Left ventricle myocardium inferior (tissue), 1 donor: ENCODE measurements at places on chromosomes 2 and 18.

DNA sequence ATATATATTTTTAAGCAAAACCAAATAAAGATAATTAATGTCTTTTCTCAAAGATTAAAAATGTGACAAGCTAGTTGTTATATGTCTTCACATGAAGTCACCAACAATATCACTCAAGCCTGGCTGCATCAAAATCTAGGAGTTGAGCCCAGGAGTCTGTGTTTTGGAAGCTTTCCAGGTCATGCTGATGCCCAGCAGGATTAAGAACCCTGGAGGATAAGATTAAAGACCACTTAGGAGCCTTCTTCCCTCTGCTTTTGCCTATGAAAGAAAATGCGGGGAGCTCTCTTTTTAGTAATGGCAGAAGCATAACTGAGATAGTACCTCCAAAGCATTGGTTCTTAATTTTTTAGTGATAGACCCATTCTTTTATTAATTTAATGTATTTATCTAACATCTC lies 157.4 kb downstream of the ASXL3 start:
- no peak for DNase-seq

DNA sequence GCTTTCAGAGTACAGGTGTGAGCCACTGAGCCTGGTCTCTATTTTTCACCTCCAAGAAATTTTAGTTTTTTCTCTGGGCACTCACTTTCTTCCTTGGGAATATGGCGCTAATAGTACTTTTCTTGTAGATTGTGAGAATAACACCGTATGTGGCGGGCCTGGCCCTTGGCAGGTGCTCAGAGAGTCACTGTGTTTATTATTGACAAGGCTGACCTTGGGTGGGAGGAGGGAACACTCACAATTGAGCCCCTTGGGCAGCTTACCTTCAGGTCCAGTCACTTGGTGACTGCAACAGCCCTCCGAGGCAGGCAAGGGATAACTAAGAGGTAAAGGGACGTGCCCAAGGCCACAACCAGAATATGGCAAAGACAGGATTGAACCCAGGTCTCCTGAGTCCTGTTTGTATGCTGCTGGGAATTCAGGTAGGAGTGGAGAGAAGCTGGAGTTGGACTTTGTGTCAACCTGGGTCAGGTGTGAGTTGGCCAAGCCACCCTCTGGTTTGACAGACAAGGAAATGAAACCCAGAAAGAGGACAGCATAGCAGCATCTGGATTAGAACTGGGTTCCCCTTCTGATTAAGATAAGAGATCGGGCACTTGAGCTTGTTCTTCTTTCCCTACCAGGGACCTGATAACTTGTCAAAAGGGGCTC lies 2.8 kb upstream of the STK25 start:
- DNase-seq, result no peak

DNA sequence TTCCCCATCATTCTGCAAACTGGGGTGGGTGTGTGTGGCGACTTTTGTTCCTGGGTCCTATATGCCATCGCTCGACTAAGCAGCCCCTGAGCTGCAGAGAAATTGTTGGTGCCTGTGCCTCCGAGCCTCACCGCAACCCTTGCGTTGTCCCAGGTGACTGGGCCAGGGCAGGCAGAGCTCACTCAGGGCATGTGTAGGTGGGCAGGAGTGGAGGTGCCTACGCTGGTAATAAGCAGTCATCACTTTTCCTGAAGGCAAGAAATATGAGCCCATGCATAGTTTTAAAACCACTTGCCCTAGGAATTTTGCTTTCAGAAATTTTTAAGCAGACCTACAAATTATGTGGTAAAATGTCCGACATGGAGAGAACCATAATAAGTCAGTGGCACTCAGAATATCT lies 197.8 kb downstream of the SMAD7 start:
- no peak for DNase-seq

DNA sequence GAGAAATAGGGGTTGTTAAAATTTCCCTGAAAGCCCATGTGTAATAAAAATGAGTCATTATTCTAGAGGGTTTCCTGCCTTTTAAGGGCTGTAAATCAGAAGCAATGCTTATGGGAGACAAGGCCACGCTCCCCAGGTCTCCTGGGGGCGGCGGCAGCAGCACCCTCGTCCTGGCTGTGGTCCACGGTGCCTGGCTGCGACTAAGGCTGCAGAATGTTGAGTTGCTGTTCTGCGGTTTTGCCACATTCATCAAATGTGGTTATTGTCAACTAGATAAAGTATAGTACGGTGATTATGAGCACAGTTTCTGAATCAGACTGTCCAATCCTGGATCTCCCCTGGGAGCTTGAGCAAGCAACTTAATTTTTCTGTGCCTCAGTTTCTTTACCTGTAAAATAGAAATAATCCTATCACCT lies 11.9 kb upstream of the AGFG1 start:
- no peak for DNase-seq

DNA sequence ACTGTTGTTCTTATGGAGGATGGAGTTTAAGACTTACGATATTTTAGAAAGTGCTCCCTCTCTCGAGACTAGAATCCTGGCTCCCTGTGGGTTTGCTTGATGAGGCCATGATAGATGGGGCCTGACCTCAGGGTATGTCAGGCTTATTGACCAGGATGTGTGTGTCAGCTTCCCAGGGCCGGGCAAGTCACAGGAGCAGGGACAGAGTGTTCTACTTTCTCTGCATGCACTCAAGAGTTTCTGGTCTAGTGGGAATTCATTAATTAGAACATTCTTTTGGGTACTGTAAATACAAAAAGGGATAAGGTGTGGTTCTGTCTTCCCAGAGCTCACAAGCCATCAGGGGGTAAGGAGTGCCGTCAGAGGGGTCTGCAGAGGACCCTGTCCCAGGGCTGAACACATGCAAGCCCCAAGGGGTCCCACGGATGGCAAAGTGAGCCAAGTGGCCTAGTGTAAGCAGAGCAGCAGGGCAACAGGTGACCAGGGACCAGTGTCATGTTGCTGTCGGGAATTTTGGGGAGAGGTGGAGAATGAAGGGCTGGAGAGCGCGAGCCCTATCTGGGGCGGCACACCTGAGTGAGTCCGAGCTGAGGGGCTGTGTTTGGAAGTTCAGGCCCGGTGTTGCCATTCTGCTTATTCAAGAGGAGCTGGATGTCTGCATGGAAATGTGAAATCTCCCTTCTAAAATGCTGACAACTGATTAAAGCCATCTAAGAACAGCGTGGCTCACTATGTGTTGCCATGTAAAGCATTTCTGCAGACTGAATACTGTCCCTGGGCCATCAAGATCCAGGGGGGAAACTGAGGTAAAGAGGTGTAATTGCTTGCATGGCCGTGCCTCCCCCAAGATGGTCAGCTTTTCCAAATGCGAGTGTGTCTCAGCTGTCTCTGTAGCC lies 91.4 kb downstream of the TGFA start:
- DNase-seq, result no peak
